Spinal cord (tissue), 10 donors: ENCODE measurements at places on chromosomes 11 and 22.
A peak's percentile ranks its signal among the peaks of the same experiment; 100 is the strongest.

DNA sequence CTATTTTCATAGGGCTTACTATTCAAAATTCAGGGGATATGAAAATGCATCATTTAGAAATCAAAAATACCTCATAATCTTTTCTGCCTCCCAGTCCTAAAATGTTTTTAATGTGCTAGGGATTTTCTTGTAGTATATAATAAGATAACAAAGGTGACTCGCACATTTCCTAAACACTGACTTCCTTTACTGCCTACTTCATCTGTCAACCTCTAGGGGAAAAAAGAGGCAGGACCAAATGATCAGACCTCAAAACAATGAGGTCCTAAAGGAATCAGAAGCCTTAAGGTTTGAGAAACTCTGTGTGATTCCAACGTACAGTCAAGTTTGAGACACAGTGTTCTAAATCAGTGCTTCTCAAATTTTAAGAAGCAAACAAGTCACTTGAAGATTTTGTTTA is 56.1 kb upstream of the POU2AF2 start:
- DNase-seq: no peak

DNA sequence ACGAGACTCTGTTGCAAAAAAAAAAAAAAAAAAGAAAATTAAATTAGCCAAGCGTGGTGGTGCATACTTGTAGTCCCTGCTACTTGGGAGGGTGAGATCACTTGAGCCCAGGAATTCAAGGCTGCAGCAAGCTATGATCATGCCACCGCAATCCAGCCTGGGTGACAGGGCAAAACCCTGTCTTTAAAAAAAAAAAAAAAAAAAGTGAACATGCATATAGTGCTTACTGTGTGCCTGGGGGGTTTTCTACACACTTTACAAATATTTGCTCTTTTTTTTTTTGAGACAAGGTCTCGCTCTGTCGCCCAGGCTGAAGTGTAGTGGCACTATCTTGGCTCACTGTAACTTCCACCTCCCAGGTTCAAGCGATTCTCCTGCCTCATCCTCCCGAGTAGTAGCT is 12.9 kb downstream of the TPST2 start:
- no peak for DNase-seq

DNA sequence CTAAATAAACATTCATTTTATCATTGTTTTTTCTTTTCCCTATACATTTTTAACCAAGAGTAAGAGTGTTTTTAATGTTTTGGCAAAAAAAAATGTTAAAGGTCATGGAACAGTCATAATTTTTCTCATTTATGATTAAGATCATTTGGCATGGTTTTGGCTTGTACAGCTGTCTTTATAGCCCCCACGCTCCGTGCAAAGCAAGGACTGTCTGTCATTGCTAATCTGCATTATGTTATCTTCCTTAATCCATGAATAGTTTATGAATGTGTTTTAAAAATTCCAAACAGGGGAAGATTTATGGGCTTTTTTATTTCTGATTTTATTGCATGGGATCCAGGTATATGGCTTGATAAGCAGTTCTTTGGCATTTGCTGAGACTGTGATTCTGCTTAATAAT is 28.1 kb downstream of the PGM2L1 start:
- no peak for DNase-seq

DNA sequence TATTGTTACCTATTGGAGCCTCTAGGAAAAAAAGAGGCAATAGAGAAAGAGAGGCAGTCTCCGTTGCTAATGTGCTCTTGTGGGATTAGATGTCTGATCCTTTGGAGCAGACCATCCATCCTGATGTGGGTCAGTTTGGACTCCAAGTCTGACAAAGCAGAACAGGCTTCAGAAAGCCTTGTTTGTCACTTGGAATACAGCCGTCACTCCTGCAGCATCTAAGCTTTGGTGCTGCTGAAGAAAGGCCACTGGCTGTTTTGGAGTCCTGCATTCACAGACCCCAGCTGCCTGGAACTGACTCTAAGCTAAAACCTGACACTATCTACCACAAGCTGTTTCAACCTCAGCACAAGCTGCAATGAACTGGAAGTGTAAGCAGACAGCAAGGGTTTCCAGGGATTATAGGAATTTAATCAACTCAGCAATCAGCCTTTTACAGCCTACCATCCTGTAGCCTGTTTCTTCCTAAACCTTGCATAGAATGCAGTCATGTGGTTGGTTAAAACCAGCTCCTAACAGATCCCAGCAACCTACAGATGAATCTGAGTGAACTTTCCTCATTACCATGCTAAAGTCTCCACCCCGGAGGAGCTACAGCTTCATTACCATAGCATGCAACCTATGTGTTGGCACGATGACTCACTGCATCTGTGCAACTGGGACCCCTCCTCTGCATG is 3.7 kb upstream of the PLAAT4 start:
- DNase-seq: no peak

- DNase-seq: no peak
Measured at GRCh38 chr11:19458231-19458630, 217.5 kb upstream of the E2F8 start.

GRCh38 chr22:39176143-39176713 is 23.7 kb upstream of the CBX7 start:
- DNase-seq: peak; percentile 60

DNA sequence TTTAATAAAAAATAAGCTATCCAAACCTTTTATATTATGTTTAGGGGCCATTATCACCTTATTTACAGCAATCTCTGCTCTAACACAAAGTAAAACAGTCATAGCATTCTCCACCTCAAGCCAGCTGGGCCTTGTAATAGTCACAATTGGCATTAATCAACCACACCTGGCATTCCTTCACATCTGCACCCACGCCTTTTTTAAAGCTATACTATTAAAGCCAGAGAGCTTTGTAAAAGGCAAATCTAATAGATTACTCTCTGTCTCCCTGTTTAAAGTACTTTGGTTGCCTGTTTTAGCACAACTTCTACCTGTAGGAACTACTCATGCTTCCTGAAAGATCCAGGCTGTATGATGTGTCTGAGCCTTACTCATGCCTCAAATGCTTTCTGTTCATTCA is 113.1 kb downstream of the CSNK2A3 start:
- DNase-seq: no peak

DNA sequence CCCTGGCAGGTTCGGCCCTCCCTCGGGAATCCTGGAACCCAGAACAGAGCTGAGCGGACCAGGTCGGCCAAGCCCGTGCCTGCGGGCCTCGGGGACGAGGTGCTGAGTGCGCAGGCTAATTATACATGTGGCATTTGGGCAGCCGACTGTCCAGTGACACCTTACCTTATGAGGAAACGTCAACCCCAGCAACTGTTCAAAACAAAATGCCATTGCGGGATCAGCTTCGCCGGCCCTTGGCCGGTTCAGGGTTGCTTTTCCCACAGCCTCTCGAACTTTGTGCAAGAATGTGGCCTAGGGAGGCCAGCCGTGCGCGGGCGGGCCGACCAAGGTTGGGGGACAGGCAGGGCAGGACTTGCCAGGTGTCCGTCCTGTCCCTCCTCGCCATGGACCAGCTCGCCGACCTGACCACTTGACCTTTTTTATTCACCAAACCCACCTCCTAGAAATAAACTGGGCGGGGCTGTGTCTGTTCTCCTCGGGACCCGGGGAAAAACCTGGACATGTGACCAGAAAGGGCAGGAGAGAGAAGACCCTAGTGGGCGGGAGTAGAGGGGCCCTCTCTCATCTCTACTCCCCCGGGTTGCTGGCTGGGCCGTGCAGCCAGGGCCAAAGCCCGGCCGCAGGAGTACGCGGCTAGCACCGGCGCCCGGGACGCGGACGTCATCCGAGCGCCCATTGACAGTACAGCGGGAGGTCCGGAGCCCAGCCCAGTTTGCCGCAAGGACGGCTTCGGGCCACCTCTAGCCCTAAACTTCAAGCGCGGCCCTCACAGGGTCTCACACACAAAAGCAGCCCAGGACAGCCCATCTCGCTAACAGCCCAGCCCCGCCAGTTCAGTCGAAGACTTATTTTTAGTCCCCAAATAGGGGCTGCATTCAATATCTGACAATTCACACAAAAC is 134.3 kb upstream of the C11orf58 start:
- no peak for DNase-seq

GRCh38 chr11:112440518-112440917 is 179.9 kb upstream of the PLET1 start:
- no peak for DNase-seq

- no peak for DNase-seq
Measured at GRCh38 chr11:57932105-57932504, 91.6 kb upstream of the OR9Q1 start.

DNA sequence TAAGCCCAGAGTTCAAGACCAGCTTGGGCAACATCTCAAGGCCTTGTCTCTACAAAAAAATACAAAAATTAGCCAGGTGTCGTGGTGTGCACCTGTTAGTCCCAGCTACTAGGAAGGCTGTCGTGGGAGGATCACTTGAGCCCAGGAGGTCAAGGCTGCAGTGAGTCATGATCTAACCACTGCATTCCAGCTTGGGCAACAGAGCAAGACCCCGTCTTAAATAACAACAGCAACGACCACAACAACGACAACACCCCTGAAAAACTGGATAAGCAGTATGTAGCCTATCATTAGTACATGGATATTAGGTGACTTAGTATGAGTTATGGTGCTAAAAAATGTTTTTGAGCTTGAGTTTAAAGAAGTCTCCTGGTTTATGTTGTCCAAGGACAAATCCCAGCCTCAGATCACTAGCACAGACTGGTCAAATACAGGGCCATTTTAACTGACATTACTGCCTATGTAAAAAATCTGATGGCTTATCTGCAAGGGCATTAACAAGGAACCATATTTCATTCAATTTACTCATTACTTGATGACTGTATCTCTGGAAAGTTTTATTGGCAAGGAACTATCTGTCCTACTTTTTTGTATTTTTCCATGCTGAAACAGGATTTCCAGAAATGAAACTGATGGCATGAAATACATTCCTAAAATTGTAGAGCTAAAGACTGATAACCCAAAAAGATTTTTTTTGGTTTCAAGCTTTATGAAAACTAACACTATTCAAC is 23.4 kb downstream of the C2CD3 start:
- DNase-seq: no peak

DNA sequence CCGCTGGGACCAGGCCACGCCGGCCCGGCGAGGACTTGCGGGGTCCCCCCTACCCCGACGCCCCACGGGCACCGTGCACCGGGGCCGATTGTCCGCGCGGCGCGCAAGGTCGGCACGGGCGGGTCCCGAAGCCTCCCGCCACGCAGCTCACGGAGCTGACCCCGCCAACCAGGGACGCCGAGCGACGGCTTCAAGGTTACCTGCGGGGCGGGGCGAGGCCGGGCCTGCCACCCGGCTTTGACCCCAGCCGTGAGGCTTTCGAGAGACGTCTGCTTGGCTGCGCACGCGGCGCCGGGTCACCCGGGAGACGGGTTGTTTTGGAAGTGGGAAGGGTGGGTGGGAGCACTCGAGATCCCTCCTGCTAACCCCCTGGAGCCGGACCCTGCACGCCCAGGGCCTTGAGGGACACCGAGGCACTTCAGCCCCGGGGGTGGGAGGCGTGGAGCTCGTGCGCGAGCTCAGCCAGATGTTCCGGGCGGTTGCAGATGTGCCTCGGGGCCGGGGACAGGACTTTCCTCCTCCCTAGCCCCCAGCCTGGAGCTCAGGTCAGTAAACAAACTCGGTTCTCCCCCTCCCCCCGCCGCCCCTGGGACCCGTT is 3.2 kb upstream of the WNT11 start:
- peak; percentile 30 for DNase-seq

DNA sequence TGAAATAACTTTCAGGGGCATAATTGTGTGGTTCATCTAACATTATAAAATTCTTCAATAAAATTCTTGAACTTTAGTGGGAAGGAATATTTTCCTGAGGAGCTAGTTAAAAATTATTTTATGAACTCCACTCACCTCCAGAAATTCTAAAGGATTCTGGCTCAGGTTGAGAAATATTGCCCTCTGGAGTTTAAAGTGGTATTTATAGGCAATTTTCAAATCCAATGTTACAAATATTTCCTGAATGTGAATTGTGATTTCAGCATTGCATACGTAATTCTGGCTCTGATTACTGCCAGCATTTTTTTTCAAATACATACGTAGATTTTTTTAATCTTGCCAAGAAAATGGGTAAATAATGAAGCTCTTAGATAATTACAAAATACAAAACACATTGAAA is 598.2 kb upstream of the ANO3 start:
- no peak for DNase-seq

DNA sequence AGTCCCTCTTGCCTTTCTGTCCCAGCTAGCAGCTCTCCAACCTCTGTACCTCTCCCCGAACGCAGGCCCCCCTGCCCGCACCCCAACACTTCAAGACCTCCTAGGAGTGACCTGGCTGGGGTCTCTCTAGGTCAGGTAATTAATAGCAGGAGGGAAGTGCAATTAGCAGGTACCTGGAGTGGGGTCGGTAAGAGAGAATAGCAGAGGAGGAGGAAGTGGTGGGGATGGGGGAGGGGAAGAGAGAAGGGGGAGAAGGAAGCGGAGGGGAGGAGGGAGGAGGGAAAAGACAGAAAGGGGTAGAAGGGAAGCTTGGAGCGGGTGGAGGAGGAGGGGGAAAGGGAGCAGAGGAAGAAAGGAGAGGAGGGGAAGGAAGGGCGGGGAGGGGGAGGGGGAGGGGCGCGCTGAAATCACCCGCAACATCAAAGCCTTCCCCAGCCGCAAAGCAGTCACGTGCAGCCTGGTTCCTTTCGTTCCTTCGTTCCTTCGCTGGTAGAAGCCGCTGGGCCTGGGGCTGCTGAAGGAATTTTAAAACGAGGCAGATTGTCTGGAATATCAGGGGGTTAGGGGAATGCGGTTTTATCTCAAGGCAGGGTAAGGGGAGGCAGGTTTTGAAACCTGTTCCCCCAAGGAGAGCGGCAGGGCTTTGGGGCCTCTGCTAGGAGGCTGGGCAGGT is 29.3 kb upstream of the TCF20 start:
- DNase-seq: no peak

- peak; percentile 45 for DNase-seq
Measured at GRCh38 chr22:38871360-38872171, 450 bp downstream of the CBX6 start.

GRCh38 chr11:41779401-41779960 is 320.0 kb upstream of the LRRC4C start:
- DNase-seq: no peak
